Activated T-helper 1 cell treated with anti-CD3 and anti-CD28 coated beads, Interleukin-12 subunit alpha, Interleukin-12 subunit beta, Interleukin-2, Interleukin-4 antibody, amounts not matched to agents 30 ng/mL and 10 ng/mL and 1 ng/mL, durations not matched to agents 14 hours and 24 hours and 36 hours (primary cell): ENCODE measurements at places on chromosomes 2 and 18. TPM values are rescaled to one million over a fixed set of nuclear protein-coding genes. Genes with fewer than 3 reads are reported as not detected.

DNA sequence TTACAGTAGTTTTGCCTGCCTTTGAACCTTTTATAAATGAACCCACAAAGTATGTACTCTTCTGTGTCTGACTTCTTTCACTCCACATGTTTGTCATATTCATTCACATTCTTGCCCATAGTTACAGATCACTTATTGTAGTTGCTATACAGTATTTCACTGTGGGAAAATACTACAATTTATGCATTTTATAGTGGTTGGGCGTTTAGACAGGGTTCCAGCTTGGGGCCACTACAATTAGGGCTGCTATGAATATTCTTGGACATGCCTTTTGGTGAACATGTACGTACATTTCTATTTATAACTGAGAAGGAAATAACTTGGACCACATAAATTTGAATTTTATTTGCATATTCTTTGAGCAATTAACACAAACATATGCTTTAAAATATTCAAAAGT lies 15.4 kb upstream of the PMAIP1 start:
- DNase-seq: no peak

DNA sequence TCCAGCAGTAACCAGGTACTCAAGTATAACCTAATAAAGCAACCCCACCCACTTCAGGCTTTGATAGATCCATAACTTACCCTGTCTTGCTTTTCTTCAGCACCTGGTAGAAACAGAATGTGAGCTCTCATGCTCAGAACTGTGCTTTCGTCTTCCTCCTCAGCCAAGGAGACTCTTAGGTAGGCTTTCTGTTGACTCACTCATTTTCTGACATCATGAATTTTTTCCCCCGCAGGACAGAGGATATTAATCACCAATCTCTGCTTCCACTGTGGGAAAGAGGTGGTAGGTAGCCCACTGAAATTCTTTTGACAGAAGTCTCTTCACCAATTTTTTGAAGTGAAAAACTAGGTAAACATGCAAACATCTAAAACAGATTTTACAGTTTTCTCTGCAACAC lies 241.2 kb upstream of the KCNJ3 start:
- DNase-seq: no peak

DNA sequence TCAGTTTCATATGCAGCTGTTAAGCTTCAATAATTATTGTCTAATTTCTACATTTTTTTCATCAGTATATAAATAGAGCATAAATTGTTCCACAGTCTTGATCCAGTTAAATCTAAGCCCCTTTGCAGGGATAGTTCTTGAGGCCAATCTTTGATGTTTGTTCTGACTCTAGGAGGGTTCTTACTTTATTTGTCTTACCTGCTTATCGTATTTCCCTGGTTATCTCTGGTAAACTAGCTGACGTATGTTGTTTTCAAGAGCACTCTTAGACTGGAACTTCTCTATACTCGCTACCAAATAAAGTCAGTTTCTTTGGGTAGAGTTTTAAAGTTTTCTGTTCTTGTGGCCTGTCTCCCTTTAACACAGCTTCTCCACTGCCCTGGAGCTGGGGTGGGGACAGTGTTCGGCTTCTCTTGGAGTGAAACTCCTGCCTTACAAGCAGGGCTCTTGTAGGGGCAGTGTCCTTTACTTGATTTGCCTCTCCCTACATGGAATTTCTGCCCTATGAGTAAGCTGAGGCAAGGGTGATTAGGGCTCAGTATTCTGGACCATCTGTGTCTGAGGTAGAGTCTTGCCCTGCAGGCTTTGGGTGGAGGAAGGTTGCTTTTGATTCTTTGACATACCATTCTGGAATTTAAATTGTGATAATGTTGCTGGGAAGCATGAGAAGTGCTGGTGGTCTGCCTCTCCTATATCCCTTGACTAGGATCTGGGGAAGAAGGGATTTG lies 90.3 kb downstream of the PTPN4 start:
- no peak for DNase-seq

DNA sequence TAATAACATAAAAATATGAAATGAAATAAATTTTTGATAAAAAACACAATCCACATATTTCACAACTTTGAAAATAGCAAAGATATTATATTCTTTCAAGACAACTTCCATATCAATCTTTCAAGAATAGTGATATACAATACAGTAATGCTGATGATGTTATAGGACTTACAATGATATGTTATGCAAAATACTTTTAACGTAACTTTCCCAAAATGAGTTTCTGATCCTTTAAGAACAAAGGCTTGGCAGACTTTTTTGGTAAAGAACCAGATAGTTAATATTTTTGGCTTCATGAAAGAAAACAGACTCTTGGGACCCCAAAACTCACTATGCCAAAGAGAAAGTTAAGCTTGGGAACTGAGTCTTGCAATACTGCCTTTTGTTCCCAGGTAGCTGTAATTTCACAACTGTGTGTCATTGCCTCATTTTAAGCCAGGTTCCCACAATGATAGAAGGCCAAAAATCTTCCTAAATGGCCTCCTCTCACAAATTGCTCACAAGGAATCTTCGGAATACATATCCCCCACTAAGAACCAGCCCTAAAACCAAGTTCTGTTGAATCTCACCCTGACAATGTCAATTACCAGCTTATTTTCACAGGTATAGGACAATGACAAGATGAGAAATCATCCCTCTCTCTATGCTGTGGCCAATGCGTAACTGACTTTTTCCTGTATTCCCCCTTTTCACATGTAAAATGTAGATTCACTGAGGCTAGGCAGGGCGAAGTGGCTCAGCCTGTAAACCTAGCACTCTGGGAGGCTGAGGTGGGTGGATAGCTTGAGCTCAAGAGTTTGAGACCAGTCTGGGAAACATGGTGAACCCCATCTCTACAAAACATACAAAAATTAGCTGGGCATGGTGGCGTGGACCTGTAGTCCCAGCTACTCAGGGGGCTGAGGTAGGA lies 54.8 kb upstream of the STRN start:
- DNase-seq: no peak

GRCh38 chr2:75476761-75477160 lies 84.0 kb downstream of the EVA1A start:
- no peak for DNase-seq

GRCh38 chr18:11368020-11368419 lies 218.7 kb upstream of the PIEZO2 start:
- no peak for DNase-seq

GRCh38 chr18:58886864-58887612 lies 22.4 kb downstream of the ZNF532 start:
- DNase-seq: no peak

DNA sequence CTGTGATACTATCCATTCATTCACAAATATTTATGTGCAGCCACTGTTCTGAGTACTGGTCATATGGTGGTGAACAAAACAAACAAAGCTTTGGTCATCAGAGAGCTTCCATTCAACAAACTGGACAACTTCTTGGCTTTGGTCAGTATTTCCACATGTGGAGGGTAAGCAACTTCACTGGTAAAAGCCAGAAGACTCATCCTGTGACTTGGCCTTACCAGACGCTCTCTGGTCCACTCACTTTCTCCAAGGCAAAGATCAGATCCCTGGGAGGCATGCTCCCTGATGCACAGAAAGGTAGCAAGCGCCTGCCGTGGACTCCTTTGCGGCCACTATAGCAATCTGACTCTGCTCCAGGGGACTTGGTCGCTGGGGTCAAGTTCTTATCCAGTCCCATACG lies 179.5 kb downstream of the EN1 start:
- no peak for DNase-seq

CELF4 gene
- total RNA-seq: not detected in 2 replicates
